Occipital lobe (tissue), 3 donors: ENCODE measurements at places on chromosomes 3 and 15.

GRCh38 chr15:53390549-53390948 lies 368.9 kb downstream of the WDR72 start:
- DNase-seq: no peak

DNA sequence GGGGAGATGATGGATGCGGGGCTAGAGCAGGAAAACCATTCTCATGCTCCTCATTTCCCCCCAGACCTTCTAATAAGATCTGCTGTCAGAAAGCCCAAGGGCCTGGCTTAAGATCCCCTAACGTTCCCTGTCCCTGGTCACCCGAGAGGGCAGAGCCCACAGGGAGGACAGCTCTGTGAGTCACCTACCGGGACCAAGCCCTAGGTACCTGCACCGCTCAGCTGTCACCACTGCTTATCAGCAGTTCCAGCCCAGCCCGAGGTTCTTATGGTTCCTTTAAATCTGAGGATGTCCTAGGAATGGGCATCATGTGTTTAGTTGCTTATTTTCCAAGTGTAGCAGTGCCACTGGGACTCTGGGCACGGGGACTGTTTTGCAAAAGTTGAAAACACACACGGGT lies 53.0 kb downstream of the ATP10A start:
- no peak for DNase-seq

DNA sequence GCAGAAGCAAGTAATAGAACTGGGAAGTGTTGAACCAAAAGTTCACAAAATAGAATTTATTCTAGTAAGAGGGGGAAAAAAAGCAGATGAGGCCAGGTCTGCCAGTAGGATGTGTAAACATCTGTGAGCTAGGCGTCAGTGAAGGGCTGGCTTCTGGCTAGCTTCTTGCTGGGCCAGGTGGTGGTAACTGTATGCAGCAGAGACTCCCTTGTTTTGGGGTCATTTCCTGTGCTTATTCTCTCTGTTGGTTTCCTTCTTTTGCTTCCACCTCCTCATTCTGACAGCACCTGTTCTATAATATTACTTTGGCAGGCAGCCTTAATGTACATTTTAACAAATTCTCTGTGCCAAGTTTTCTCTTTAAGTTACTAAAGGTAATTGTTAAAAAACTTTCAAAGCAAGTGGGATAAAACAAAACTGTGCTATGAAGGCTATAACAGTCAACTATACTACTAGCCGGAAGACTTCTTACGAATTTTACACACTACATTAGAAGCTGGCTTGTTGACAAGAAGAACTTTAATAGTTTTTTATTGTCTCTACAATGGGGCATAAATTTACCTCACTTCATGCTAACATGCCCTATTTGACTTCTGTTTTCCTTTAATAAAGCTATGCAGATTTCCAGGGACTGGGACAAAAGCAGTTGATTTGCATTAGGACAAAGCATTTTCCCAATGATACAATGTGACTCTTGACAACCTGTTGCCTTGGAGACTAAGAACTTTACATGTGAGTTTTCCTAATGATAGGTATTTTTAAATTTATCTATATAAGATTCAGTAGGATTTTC lies 318.8 kb upstream of the NAALADL2 start:
- no peak for DNase-seq

DNA sequence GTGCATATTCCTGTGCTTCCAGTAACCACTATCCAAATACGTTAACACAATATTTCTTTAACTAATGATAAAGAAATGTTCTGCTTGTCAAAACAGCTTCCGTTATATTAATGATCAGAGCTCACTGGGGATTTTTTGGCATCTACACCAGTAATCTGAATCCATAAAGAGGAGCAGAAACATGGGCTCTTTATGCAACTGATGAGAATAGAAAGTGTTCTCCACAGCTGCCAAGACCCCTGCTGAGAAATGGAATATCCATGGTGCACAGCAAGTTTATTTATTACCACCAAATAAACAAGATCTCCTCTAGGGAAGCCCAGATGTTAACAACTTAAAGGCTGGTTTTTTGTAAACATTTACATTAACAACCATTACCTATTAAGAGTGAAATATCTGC lies 54.5 kb downstream of the ALDH1A2 start:
- DNase-seq: no peak

DNA sequence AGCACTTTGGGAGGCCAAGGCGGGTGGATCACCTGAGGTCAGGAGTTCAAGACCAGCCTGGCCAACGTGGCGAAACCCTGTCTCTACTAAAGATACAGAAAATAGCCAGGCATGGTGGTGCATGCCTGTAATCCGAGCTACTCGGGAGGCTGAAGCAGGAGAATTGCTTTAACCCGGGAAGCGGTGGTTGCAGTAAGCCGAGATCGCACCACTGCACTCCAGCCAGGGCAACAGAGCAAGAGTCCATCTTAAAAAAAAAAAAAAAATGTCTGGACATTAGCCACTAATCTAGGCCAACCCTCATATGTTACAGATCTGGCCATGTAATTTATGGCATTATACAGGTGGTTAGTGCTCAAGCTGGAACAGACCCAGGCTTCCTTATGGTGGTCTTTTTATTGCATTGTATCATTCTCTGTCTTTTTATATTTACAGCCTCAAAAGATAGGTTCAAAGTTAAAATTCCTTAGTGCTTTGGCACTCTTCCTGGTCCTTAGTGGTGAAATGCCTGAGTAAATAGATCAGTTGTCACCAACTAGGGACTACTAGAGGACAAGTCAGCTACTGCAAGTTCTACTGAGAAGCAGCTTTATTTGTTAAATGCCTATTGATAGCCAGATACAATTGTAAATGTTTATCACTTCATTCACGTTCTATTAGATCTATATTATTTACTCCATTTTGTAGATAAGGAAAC lies 16.0 kb downstream of the STARD9 start:
- no peak for DNase-seq

GRCh38 chr15:60191821-60192220 lies 187.7 kb downstream of the FOXB1 start:
- DNase-seq: no peak

- DNase-seq: no peak
Observed at GRCh38 chr3:112308151-112308911, 14.3 kb upstream of the SLC9C1 start.

- DNase-seq: no peak
Observed at GRCh38 chr3:94500146-94500545, 437.3 kb downstream of the NSUN3 start.

DNA sequence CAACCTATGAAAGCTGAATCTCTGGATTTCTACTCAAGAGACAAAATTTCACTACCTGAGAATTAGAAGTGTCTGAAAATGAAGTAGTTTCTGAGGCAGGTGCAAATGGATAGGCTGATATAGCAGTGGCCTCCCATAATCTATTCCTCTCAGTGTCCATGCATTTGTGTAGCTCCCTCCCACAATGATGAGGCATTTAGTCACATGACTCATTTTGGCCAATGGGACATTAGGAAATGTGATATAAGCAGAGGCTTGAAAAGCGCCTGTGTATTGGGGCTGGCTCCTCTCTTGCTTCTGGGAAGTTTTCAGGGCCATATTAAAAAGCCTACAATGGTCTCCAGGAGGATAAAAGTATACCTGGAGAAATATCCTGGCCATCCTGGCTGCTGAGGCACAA lies 79.7 kb upstream of the MRPL3 start:
- no peak for DNase-seq

DNA sequence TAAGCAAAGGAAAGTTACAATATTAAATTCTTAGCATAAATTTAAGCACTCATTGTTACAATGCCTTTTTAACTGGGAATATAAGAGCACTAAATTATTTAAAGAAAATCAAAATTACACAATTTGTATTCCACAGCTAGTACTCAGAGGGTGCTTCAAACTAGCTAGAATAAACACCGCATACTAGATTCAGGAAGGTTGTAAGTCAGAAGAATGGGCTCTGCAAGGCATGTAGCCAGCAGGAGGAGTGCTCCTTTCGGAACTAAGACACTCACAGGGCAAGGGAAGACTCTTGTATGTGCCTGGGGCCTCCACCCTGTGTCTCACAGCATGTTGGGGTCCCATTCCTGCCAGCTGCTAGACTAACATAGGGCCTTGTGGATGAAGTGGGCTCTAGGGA lies 327.7 kb upstream of the ALCAM start:
- DNase-seq: no peak

- no peak for DNase-seq
Observed at GRCh38 chr3:16132190-16132589, 42.3 kb upstream of the GALNT15 start.

DNA sequence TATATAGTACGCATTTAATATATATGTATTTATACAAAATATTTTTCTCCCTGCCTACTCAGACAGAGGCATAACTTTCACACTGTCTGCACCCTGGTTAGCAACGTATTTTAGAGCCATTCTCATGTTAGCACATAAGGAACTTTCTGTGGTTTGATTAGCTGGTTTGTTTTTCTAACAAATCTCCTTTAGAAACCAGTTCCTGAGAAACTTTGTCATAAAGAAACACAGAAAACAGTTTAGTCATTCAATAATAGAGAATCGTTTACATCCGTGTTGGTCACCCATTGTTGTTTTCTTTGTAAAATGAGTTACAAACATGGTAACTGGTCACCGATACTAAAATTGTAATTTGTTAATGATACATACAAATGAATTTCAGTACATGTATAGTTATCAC lies 5.9 kb upstream of the NGRN start:
- DNase-seq: no peak

DNA sequence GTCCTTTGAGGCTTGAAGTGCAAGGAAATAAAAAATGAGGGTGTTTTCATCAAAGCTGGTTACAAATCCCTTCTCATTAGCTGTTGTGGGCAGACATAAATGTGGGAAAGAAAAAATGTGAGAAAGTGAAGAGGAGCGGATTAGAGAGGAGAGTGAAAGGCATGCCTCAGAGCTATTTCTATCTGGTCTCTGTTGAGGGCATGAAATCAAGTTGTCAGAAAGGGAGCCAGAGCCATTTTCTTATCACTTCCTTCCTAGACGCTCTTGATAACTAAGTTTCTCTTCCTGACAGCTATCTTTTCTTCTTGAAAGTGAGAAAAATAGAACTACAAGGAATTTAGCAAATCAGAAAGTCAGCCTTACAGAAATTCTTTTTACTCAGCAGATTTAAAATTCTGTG lies 20.8 kb upstream of the CAPN3 start:
- DNase-seq: no peak

DNA sequence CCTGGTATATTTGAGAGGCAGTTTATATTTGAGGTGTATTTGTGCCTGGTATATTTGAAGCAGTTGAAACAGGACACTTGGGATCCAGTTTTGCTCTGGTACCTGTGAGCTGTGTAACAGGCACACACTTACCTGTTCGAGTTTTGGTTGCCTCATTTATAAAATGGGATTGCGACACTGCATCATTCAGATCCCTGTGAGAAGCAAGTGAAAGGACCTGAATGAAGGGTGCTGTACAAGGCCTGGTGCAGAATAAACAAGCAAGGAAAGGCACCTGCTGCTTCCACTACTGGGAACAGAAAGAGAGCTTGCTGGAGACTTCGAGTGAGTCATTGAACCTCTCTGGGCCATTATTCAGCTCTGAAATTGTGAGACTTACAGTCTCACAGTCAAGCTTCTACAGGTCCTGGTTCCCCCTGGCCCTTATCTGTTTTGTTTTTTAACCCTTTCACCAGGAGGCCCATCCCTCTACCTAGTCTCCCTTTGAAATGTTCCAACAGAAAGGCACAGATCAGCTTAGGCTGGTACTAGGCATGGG lies 11.5 kb downstream of the FETUB start:
- DNase-seq: no peak

DNA sequence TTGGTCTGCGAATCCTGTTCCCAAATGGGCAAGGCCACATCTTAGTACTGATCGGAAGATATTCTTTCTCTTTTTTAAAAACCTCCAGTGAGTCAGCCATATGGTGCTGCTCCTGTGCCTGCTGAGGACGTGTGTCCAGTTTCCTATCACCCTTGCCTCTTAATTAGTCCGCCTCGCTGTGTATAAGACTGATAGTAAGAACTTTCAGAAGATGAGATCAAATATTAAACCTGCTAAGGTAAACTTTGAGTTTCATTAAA lies 612 bp downstream of the UBA5 start:
- no peak for DNase-seq

DNA sequence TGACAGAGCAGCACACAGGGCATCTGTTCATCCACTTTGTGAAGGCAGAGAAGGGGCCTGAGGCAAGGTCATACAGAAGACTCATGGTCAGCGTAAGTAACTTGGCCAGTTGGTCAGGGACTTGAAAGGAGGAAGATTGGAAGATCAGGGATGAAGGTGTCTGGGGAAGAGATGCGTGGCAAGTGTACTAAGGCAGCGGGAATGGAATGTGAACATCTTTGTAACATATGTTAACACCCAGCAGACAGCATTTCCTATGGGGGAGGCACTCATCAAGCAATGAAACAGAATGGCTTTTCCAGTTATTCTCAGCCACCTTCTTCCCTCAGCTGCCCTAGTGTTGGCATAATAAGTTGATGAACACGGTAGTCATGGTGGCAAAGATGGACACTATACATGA lies 7.8 kb upstream of the RFC4 start:
- DNase-seq: no peak

DNA sequence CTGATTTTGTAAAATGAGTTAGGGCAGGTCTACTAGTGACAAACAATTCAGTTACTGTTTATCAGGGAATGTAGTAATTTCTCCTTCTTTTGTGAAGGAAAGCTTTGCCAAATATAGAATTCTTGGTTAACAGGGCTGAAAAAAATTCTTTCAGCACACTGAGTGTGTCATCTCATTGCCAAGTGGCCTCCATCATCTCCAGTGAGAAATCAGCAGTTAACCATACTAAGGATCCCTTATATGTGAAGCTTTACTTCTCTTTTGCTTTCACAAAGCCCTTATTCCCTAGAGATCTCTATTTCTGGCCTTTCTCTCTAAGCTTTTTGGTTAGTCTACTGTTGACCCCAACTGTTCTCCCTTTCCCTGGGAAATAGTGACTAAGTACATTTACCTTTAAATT lies 269.1 kb downstream of the SCAPER start:
- DNase-seq: no peak

GRCh38 chr3:188962253-188963247 lies 209.2 kb upstream of the TPRG1 start:
- DNase-seq: no peak

DNA sequence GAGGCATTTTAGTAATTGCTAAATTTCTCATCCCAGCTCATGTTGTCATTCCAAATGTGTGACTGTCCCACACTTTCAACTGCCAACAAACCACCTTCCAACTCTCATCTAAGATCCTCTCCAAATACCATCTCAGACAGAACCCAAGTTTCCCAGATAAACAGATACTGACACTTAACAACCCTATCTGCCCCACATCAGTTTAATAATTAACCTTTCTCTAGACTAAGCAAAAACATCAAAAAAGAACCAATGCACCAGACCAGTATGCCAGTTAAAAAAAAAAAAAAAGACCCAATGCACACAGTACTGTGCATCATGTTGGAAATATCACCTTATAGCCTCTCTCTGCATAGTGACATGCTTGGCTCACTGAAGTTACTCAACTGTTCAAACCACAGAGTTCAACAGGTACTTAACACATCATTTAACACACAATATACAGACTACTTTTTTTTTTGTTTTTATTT lies 5.5 kb downstream of the SFMBT1 start:
- DNase-seq: no peak

GRCh38 chr3:47469616-47470015 lies 6.1 kb downstream of the SCAP start:
- no peak for DNase-seq
